ENCODE measurements at places on chromosomes 5 and 9. TPM values are rescaled to one million over a fixed set of nuclear protein-coding genes. Genes with fewer than 3 reads are reported as not detected.

The ALDH1A1 gene
- not detected for total RNA-seq

The NEUROG1 gene
- not detected for total RNA-seq

The PPP1R2B gene
- total RNA-seq = not detected

The PAEP gene
- not detected for total RNA-seq

The GRK6 gene
- total RNA-seq = 115 TPM
